ENCODE measurements at places on chromosomes 4 and X. TPM values are rescaled to one million over a fixed set of nuclear protein-coding genes. Genes with fewer than 3 reads are reported as not detected.

The TGIF2LX gene
- not detected for total RNA-seq

DNA sequence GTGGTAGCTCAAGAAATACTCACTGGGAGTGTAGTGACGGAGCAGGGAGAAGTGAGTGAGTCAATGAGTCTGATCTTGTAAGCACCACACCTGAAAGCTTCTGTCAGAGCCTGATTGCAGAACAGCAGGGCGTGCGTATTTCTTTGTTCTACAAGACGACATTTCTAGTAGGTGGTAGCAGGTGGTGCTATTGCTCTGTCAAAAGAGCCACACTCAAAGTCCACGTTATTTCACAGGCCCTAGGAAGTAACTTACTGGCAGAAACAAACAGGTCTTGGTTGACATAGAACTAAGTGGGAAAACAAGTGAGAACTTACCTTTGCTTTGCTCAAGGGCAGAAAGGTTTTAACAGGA lies 46.4 kb upstream of the SPRY1 start:
- H3K27me3 ChIP-seq = peaks cover 6% of the 10 kb centered on the region
- peaks cover 15% of the 10 kb centered on the region for H3K4me1 ChIP-seq
- no peak for DNase-seq
- no peak overlapping the region for H3K4me3 ChIP-seq

GRCh38 chr4:55173580-55173979 lies 48.2 kb upstream of the KDR start:
- DNase-seq = no peak
- no peaks in the 10 kb centered on the region for H3K4me1 ChIP-seq
- no peak overlapping the region for H3K4me3 ChIP-seq

DNA sequence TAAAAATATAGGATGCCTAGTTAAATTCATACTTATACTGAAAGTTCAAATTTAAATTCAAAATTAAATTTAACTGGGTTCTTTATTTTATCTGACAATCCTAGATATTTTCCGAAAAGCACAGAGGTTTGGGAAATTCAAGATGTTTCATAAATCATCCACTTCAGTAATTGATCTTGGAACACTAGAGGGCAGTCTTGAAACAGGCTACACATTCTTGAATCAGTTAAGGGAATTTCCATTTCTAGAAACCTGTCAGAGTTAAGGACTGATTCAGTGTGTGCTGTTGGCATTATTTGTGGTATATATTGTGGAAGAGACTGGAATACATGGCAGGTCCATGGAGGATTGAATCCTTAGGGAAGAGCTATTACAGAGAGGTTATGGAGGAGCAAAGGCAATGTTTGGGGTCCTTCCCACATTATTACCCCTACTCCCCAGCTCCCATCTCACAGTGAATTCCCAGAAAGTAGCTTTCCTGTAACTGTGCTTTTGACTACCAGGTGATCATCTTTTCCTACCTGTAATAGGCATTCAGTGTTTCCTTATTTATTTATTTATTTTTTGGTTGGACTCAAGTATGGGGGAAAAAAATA lies 92.9 kb downstream of the EGF start:
- peaks cover 2% of the 10 kb centered on the region for H3K27me3 ChIP-seq
- DNase-seq = no peak
- H3K4me3 ChIP-seq = no peak overlapping the region
- no peak overlapping the region for H3K27ac ChIP-seq
- H3K4me1 ChIP-seq = peaks cover 12% of the 10 kb centered on the region
- H3K36me3 ChIP-seq = no peaks in the 10 kb centered on the region

- no peaks in the 10 kb centered on the region for H3K27me3 ChIP-seq
- H3K27ac ChIP-seq = no peak overlapping the region
- peak; percentile 39 for DNase-seq
- H3K4me3 ChIP-seq = no peak overlapping the region
Measured at GRCh38 chrX:100995469-100995868, 26.0 kb downstream of the ARL13A start.

The LRCH2 gene
- total RNA-seq = not detected

DNA sequence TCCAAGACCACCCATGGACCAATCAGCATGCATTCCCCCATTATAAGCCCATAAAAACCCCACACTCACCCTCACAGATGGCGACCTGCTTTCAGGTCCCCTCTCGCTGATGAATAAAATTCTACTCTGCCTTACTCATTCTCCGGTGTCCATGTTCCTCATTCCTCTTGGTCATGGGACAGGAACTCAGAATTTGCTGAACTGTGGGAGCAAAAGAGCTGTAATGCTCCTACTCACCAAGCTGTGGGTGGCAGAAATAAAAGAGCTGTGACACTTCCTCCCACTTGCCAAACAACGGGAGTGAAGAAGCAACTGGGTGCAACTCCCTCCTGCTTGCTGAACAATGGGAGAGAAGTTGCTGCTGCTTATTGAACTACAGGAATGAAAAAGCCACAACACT lies 168.5 kb upstream of the PCDH18 start:
- no peaks in the 10 kb centered on the region for H3K27me3 ChIP-seq
- no peak overlapping the region for H3K4me3 ChIP-seq
- DNase-seq = no peak

GRCh38 chr4:23220911-23221310 lies 528.2 kb downstream of the GBA3 start:
- no peaks in the 10 kb centered on the region for H3K4me1 ChIP-seq
- H3K4me3 ChIP-seq = no peak overlapping the region

- H3K36me3 ChIP-seq = peaks cover 38% of the 10 kb centered on the region
- peaks cover 25% of the 10 kb centered on the region for H3K4me1 ChIP-seq
- peak; percentile 83 for DNase-seq
- H3K27ac ChIP-seq = peak overlapping the region; percentile 97
Measured at GRCh38 chrX:71533851-71534561, 1.1 kb downstream of the OGT start.

The ZXDB gene
- total RNA-seq = 4.2 TPM

The PDS5A gene
- 116 TPM for total RNA-seq

DNA sequence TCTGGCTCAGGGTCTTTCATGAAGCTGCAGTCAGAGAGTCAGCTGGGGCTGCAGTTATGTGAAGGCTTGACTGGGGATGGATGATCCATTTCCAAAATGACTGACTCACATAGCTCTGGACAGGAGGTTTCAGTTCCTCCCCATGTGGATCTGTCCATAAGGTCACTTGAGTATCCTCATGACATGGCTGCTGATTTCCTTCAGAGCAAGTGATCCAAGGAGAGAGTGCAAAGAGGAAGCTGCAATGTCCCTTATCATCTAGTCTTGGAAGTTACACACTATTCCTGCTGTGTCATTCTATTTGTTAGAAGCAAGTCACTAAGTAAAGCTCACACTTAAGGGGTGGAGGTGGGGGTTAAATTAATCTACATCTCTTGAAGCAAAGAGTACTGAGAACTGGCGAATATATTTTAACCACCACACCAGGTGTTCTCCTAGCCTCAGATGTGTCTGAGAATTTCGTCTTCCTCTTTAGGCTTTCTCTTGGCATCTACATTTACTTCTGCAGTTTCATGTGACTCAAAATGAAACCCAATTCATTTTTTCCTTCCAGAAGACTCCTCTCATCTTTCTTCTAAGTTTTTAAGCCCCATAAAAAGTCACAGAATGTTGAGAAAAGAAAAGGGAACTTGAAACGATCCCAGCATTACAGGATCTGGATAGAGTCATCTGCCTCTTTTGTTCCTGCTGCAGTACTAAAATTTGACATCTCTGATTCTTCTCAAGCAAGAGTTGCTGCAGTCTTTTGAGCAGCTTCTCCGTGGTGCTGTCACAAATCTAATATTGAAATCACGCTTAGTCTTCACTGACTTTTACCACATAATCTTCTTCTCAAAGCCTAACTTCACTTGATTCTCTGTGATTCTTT lies 3.8 kb upstream of the GRPR start:
- DNase-seq = no peak
- peaks cover 26% of the 10 kb centered on the region for H3K27me3 ChIP-seq
- H3K36me3 ChIP-seq = no peaks in the 10 kb centered on the region
- H3K27ac ChIP-seq = no peak overlapping the region
- peaks cover 18% of the 10 kb centered on the region for H3K4me1 ChIP-seq
- no peak overlapping the region for H3K4me3 ChIP-seq

DNA sequence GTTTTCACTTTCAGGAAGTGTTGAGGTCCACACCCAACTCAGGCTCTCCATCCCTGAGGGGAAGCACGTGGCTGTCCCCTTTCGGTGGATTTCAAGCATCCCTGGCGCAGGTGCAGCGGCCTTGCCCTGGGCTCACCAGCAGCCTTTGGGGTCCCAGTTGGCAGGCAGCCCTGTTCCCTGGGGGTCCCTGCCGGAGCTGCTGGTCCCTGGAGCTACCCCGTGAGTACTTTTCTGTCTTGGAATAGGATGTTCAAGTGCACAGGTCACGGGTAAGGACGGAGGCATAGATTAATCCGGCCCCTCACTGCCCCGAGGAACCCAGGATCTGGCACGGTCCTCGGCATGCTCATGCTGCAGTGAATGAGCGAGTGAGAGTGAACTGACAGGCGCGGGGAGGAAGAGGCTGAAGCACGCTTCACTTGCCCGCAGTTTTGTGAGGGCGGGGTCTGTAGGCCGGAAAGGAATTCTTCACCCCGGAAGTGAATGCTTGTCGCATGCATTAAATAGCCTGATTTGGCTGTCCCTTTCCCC lies 117.2 kb upstream of the FAT1 start:
- H3K27me3 ChIP-seq = no peaks in the 10 kb centered on the region
- H3K27ac ChIP-seq = no peak overlapping the region
- no peak overlapping the region for H3K4me3 ChIP-seq
- no peaks in the 10 kb centered on the region for H3K36me3 ChIP-seq

The SHROOM4 gene
- total RNA-seq = not detected

GRCh38 chr4:98332017-98332416 lies 70.8 kb downstream of the RAP1GDS1 start:
- H3K4me1 ChIP-seq = peaks cover 2% of the 10 kb centered on the region
- H3K36me3 ChIP-seq = peaks cover 60% of the 10 kb centered on the region
- H3K4me3 ChIP-seq = no peak overlapping the region

The MRFAP1 gene
- total RNA-seq = 122 TPM

DNA sequence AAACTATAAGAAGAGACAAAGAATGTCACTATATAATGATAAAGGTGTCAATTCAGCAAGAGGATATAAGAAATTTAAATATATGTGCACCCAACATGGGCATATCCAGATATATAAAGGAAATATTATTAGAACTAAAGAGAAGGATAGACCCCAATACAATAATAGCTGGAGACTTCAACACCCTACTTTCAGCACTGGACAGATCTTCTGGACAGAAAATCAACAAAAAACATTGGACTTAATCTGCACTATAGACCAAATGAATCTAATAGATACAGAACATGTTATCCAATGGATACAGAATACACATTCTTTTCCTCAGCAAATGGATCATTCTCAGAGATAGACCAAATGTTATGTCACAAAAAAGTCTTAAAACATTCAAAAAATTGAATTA lies 327.7 kb downstream of the PPP1R2C start:
- no peaks in the 10 kb centered on the region for H3K36me3 ChIP-seq
- no peak for DNase-seq
- H3K27ac ChIP-seq = no peak overlapping the region
- no peaks in the 10 kb centered on the region for H3K4me1 ChIP-seq
- no peak overlapping the region for H3K4me3 ChIP-seq

The EVC2 gene
- total RNA-seq = 1.4 TPM

GRCh38 chr4:10175626-10176025 lies 59.0 kb upstream of the WDR1 start:
- H3K4me3 ChIP-seq = no peak overlapping the region
- DNase-seq = no peak
- peaks cover 7% of the 10 kb centered on the region for H3K4me1 ChIP-seq
- no peaks in the 10 kb centered on the region for H3K27me3 ChIP-seq
- peaks cover 12% of the 10 kb centered on the region for H3K36me3 ChIP-seq

DNA sequence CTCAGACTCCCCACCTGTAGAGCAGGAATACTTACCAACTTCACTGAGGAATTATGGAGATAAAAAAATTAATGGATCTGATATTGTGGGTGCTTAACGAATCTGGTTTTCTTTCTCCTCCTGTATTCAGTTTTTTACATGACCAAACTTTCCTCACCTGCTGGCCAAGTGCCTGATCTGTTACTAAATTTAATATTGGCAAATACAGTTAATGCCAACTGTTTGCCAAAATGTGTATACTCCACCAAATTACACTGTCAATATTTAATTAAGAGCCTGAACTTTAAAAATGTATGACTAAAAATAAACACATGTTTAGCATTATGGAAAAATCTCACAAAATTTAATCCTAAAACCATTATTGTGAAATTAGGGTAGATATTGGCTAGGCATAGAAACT lies 3.3 kb downstream of the PGRMC2 start:
- H3K4me1 ChIP-seq = peaks cover 38% of the 10 kb centered on the region
- H3K27ac ChIP-seq = no peak overlapping the region
- peaks cover 38% of the 10 kb centered on the region for H3K36me3 ChIP-seq
- H3K4me3 ChIP-seq = no peak overlapping the region
- DNase-seq = no peak

- peak; percentile 54 for DNase-seq
- H3K4me3 ChIP-seq = no peak overlapping the region
- H3K4me1 ChIP-seq = peaks cover 1% of the 10 kb centered on the region
- H3K27me3 ChIP-seq = no peaks in the 10 kb centered on the region
Measured at GRCh38 chrX:63250253-63250868, 100.8 kb downstream of the SPIN4 start.

DNA sequence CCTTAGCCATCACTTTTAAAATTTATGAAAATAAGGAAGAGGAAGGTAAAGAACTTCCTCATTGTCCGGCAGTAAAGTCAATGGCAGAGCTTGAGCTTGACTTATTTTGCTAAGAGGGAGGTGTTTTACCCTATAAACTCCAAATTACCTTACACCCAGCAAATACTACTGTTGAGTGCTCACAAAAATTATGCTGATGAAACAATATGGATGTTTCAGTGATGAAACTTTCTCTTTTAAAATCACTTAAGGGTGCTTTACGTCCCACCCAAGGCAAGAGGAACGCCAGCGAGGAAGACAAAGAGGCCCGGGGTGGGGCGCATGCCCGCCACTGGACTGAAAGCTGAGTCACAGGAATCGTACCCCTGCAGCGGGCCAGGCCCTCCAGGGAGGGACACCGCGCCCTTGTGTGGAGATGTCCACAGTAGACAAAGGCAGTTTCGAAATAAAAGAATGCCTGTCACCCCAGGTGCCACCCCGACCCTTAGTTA lies 560 bp upstream of the TMSB4X start:
- DNase-seq = peak; percentile 72
- peak overlapping the region; percentile 98 for H3K27ac ChIP-seq
- H3K27me3 ChIP-seq = no peaks in the 10 kb centered on the region
- H3K36me3 ChIP-seq = peaks cover 48% of the 10 kb centered on the region
- H3K4me1 ChIP-seq = peaks cover 34% of the 10 kb centered on the region

- peaks cover 8% of the 10 kb centered on the region for H3K27me3 ChIP-seq
- H3K36me3 ChIP-seq = no peaks in the 10 kb centered on the region
- DNase-seq = no peak
- no peak overlapping the region for H3K4me3 ChIP-seq
- no peaks in the 10 kb centered on the region for H3K4me1 ChIP-seq
Measured at GRCh38 chr4:119570401-119570800, 58.2 kb downstream of the PDE5A start.
